Skin of body (tissue), 3 donors: ENCODE measurements at places on chromosomes 2 and 18. TPM values are rescaled to one million over a fixed set of nuclear protein-coding genes. Genes with fewer than 3 reads are reported as not detected.

The USP40 gene
- total RNA-seq = 32.1 TPM

The NTSR2 gene
- 0.10 TPM for total RNA-seq

The GKN1 gene
- not detected for total RNA-seq

The CGREF1 gene
- total RNA-seq = 6.7 TPM

The DNAJC5G gene
- total RNA-seq = not detected

The EGR4 gene
- 0.10 TPM for total RNA-seq

The IHH gene
- total RNA-seq = 0.10 TPM

- no peak for DNase-seq
Measured at GRCh38 chr2:143907801-143908200, 612.1 kb downstream of the ZEB2 start.

GRCh38 chr2:190315273-190315672, 4.4 kb downstream of the HIBCH start:
- no peak for DNase-seq

DNA sequence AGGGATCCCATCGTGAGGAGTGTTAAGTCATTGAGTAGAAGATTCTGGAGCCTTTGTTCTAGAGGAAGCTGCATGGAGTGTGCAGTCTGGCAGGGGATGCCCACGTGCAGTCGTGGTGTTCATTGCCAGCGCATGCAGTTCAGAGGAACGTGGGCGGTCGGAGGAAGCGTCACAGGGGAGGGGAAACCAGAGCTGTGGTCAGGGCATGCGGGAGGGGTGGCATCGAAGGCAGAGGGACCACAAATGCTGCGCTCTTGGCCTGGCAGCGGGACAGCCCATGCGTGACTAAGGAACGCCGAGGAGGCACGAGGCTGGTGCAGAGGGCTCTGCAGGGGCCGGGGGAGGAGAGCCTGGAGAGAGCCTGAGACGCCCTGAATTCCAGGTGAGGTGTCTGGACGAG, 141.1 kb downstream of the KLHL29 start:
- no peak for DNase-seq

- no peak for DNase-seq
Measured at GRCh38 chr2:76415821-76416220, 705.1 kb upstream of the GCFC2 start.

DNA sequence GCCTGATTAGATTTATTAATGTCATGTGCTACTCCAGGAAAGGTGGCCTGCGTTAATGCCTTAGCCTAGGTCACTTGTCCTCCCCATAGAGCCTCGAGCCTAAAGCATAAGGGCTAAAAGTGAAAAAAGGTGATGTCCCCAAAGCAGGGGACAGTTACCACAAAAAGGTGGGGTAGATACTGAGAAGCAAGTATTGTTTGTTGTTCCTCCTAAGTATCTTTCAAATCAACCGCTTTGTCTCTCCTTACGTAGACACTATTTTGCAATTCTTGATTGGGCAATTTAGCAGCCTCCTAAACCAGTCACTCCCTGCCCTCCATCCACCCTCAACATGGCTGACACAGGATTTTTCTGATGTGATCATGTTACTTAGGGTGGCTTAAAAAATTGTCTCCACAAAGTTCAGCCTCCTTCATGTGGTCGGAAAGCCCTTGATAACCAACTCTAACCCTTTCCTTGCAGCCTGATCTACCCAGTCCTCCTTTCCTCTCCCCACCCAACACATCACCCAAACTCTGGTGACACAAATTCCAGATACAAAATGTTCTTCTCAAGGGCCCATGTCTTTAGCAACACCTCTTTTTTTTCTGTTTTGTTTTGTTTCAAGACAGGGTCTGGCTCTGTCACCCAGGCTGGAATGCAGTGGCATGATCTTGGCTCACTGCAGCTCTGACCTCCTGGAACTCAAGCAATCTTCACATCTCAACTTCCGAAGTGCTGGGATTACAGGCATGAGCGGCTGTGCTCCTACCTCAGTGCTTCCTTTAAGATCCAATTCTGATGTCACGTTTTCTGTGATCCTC, 6.9 kb downstream of the INHA start:
- DNase-seq = no peak

- DNase-seq = no peak
Measured at GRCh38 chr2:14866736-14867352, 234.3 kb downstream of the LRATD1 start.

GRCh38 chr2:238689331-238689730, 158.6 kb upstream of the TWIST2 start:
- no peak for DNase-seq

DNA sequence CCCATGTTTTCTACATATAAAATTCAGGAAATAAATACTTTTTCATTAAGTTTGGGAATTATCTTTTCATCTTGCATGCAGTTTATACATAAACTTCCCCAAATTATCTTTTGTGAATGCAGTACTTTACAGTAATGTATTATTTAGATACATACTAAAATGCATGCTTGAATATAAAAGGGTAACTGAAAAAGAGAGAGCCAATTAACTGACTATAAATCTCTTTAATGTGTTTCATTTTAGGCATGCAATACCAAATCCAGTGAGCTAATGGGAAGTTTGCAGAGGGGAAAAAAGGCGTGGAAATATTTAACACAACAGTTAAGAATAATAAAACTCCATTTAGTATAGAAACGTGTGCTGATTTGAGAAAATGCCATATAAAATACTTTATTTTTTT, 39.2 kb downstream of the COL4A4 start:
- DNase-seq = no peak

- DNase-seq = peak; percentile 79
Measured at GRCh38 chr2:197556456-197556855, 40.6 kb downstream of the MOB4 start.

DNA sequence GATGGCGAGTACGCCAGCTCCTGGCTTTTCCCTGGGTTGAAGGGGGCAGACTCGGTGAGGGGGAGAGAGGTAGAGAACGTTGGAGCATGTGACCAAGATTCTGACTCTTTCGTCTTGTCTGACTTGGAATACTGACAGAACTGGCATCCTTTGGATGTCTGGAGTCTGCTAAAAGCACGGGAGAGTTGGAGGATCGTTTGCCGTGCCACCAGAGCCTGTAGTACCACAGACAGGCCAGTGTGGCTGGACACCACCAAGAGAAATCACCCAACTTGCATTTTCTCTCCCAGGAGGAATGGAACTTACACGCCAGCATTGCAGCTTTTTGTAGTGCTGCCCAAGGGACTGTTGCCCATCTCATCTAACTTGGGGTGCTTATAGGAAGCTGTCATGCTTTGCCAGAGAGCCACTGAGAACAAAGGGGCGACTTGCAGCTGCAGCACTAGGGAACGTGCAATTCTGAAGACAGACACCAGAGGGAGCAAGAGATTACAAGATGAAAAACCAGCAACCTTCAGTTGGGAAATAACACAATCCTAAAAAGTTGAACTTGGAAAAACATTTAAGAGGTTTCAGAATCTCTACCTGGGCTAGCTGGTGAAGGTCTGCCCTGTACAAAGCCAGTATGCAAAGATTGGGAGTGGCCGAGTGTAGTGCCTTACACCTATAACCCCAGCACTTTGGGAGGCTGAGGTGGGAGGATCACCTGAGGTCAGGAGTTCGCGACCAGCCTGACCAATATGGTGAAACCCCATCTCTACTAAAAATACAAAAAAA, 24.1 kb downstream of the PSMG2 start:
- peak; percentile 30 for DNase-seq

- no peak for DNase-seq
Measured at GRCh38 chr18:23266717-23267446, 131.6 kb downstream of the CABLES1 start.

DNA sequence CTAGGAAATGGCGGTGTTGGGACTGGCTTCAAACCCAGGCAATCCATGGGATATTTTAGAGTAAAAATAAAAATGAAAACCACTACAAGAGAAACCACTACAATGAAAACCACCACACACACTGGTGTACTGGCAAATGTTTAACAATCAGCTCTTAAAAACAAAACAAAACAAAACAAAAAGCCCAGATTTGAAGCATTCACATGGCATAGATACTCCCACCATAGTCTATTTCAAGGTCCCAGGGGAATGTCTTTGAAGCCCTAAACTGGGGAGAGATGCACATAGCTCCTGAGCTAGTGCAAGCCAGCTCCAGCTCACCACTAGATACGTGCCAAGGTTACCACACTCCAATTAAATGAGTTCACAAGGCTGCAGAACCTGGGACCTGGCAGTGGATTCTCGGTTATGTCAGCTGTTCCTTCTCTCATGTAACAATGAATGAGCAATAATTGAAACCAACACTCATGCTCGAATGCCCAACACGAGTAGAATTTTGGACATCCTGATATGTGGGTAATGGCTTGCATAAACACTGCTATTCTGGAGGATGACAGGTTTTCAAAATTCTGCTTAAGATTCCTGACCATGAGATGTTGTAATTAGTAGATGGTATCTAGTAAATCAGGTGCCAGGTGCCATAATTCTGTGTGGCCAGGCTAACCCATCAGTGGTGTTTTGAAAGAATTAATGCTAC, 102.2 kb downstream of the OSBPL6 start:
- no peak for DNase-seq

DNA sequence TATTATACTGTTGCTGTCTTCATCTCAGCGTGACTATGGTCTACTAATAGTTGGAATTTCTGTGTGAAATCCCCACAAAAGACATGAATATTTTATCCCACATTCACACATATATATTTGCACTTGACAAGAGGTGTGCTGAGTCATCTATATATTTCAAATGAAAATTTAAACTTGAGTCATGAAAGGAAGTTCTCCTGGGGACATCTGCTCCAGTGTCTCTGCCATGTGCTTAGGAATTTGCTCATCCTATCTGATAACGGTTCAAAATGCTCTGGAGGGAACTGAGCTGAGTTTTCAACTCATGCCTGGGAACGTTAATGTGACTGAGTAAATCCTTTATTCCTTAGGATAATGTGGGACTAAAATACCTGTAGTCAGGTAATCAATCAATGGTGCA, 326.2 kb upstream of the MEX3C start:
- no peak for DNase-seq

DNA sequence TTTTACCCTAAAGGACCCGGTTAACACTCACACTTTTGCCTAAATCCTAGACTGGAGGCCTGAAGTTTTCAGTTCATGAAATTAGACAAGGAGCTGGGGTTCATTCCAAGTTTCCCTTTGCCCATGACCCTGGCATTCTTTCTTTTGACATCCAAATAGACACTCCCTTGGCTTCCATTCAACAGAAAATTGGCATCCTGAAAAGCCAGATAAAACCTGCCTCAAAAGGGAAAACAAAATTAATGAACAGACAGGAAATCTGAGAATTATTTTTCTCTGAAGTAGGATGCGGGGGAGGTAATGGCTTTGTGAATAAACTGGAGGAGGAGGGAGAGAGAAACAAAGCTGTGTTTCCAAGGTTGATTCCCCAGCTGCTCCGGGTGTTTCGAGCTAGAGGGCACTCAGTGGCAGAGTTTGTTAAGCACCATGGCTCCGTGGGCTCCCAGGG, 41.0 kb downstream of the SPP2 start:
- DNase-seq = no peak

GRCh38 chr2:169222665-169223064, 139.7 kb downstream of the LRP2 start:
- no peak for DNase-seq

- DNase-seq = no peak
Measured at GRCh38 chr2:25009954-25010353, 31.9 kb upstream of the EFR3B start.

GRCh38 chr2:88199912-88200682, 30.0 kb downstream of the THNSL2 start:
- DNase-seq = no peak

GRCh38 chr2:25286025-25286400, 55.7 kb downstream of the DNMT3A start:
- DNase-seq = no peak

GRCh38 chr2:23012499-23012898, 372.5 kb upstream of the KLHL29 start:
- DNase-seq = no peak

- DNase-seq = no peak
Measured at GRCh38 chr2:70321370-70321769, 19.5 kb upstream of the FAM136A start.

DNA sequence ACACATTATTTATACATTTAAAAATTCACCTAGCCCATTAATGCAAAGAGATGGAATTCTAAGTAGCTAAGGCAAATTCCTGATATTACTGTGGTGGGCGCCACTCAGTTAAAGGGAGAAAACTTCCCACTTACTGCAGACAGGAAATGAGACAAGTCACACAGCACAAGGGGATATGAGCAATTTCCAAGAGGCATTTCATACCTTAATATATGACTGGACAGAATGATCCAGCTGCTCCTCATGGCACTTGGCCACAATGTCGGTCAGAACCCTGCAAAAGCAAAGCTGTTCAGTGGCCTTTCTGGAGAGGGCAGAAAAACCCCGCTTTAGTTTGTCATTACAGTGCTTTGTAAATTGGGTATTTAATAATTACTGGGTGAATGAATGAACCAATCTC, 121.4 kb upstream of the CCDC195 start:
- DNase-seq = peak; percentile 23

DNA sequence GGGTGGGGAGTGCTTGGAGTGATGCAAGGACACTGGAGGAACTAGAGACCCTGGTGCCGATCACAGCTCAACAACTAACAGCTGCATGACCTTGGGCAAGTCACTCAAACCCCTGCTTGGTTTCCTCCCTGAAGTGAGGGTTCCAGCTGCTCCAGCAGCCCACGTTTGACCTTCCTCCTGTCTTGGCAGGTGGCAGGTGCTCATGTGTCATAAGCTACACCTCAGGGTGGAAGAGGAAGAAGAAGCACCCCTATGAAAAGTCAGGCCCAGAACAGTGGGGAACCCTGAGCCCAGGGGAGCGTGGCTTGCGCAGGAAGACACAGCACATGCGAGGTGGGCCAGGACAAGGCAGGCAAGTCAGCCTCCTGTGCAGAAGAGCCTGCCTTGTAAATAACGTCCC, 42.4 kb downstream of the MRPL35 start:
- DNase-seq = no peak

DNA sequence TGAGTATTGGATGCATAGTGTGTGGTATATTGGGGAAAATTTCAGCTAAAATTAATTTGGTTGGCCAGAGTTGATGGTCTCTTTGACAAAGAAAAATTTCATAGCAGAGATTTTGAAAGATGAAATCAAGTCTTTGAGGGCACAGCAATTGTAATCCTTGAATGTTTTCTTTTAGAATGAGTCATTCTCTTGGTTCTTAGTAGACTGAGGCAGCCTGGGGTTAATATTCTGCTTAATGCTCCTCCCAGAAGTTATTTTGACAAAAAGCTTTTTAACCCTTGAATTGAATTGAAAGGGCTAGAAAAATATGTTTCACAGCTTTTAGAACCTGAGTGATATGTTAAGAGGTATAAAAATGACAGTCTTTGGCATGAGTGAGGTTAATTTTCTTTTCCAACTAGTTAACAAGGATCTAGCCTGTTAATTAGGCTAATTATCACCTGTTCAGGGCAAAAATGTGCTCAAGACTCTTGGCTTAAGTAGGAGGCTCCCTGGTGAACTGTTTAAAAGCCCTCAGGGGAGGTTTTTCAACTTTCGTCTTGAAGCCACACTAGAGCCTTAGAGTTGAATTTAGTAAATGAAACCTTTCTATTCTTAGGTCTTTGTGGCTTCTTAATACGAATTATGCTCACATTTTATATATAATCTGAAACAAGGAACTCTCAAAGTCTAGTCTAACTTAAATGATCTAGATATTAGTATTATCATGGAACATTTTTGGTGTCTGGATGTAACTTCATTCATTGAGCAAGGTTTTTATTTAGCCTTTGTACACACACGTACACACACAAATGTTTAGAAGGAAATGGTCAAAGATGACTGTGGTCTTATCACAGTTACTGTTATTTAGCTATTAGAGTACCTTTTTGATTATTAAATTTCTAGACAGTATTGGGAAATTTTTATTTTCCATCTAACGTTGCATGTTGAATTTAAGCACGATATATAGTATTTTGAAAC, 272.5 kb downstream of the ZNF407 start:
- no peak for DNase-seq
